H4 (cell line): ENCODE measurements at places on chromosomes 6 and 20. TPM values are rescaled to one million over a fixed set of nuclear protein-coding genes. Genes with fewer than 3 reads are reported as not detected.

DNA sequence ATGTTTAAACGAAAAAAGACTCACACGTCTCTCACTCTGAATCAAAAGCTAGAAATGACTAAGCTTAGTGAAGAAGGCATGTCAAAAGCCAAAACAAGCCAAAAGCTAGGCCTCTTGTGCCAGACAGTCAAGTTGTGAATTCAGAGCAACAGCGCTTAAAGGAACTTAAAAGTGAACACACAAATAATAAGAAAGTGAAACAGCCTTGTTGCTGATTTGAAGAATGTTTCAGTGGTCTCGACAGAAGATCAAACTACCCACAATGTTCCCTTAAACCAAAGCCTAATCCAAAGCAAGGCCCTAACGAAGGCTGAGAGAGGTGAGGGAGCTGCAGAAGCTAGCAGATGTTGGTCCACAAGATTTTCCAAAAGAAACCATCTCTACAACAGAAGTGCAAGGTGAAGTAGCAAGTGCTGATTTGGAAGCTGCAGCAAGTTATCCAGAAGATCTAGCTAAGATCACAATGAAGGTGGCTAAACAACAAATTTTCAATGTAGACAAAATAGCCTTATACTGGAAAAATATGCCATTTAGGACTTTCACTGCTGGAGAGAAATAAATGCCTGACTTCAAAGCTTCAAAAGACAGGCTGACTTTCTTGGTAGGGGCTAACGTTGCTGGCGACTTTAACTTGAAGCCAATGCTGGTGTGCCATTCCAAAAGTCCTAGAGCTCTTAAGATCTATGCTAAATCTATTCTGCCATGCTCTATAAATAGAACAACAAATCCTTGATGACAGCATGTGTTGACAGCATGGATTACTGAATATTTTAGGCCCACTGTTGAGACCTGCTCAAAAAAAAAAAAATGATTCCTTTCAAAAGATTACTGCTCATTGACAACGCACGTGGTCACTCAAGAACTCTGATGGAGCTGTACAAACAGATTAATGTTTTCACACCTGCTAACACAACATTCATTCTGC, 40.3 kb downstream of the SEC63 start:
- DNase-seq, result no peak

Gene CCN5
- total RNA-seq, result 0.77 and 4.2 TPM in 2 replicates

- DNase-seq, result no peak
These were observed 159.8 kb upstream of the ECI2 start for GRCh38 chr6:4295058-4295782.

- peak; percentile 67 for DNase-seq
These were observed 683.6 kb downstream of the KIF16B start for GRCh38 chr20:15889514-15890256.

GRCh38 chr6:47041741-47042140, 391 bp downstream of the ADGRF1 start:
- DNase-seq, result no peak

Gene KIF6
- total RNA-seq, result 2.0 and 2.2 TPM in 2 replicates
